Stimulated activated CD4-positive, alpha-beta T cell treated with anti-CD3 and anti-CD28 coated beads, Interleukin-1b, Interleukin-23, amount 100 ng/mL, for 48 hours (primary cell): ENCODE measurements at places on chromosomes 4 and X.

- DNase-seq = no peak
Measured at GRCh38 chrX:63930140-63930539, 145.1 kb upstream of the ARHGEF9 start.

DNA sequence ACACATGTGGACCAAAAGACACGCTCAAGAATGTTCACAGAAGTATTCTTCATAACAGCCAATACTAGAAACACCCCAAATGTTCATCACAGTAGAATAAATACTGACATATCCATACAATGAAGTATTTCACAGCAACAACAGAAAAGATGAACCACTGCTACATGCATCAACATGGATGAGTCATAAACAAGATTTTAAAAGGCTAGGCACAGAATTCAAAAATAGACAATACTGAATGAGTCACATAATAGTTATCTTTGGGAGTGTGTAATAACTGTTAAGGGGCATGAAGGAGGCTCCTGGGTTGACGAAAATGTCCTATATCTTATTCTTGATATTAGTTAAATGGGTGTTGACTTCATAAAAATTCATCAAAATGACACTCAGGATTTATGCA lies 43.5 kb downstream of the CLOCK start:
- DNase-seq = no peak

GRCh38 chr4:76732246-76732645 lies 165.7 kb downstream of the SOWAHB start:
- DNase-seq = no peak

GRCh38 chrX:29528281-29528680 lies 687.1 kb upstream of the MAGEB2 start:
- no peak for DNase-seq

GRCh38 chr4:67437974-67438713 lies 107.2 kb downstream of the CENPC start:
- DNase-seq = no peak

- DNase-seq = no peak
Measured at GRCh38 chr4:14241574-14241973, 614.0 kb upstream of the BOD1L1 start.

DNA sequence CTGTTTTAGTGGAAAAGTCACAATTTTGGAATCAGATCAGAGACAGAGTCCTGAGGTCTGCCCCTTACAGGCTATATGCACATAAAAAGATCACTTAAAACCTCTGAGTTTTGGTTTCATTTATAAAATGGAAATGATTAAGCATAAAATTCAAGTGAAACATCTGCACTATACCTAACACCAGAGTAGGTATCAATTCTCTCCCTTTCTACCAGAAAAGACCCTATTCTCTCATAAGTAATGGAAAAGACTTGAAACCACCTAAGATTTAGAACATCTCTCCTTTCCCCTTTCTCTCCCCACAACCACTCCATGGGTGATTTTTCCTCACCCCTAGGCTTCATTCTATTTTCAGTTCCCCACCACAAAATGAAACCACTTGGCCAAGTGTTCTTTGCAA lies 907 bp downstream of the LHFPL1 start:
- no peak for DNase-seq

GRCh38 chr4:102076622-102077021 lies 268.7 kb downstream of the SLC39A8 start:
- DNase-seq = no peak

- no peak for DNase-seq
Measured at GRCh38 chr4:111905511-111905910, 239.7 kb upstream of the FAM241A start.

DNA sequence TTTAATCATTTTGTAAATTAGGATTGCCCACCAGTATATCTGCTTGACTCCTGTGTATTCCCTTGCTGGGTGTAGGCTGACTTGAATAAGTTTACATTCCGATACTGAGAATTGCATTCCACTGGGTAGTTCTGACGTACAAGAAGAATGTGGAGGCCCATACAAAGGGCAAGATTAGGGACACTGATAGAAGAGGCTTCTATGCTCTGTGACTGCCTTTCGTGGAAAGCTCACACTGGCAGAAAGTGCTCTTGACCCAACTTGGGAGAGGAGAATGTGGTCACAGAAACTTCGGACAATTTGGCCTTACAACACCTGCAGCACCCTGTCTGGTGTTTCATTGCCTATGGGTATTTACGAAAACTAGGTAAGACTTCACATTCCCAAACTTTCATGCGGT lies 126.3 kb downstream of the RAPGEF2 start:
- no peak for DNase-seq

- DNase-seq = no peak
Measured at GRCh38 chr4:39048311-39048710, 13.7 kb upstream of the KLHL5 start.

DNA sequence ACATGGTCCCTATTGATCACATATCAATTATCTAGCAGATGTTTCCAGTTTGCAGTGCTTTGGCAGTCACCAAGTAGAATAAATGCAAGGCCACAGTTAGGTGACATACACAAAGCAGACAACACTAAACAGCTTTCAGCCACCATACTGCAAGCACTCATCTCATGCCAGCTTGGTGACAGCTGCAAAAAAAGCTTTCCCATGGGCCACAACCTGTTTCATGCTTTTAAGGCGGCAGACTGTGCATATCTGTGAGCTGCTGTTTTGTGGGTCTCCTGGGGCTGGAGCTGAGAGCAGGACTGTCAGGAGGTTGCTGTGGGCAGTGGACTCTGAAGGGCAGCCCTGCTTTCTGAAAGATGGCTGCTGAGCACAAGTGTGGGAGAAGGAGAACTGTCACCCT lies 82.6 kb downstream of the FHDC1 start:
- no peak for DNase-seq

DNA sequence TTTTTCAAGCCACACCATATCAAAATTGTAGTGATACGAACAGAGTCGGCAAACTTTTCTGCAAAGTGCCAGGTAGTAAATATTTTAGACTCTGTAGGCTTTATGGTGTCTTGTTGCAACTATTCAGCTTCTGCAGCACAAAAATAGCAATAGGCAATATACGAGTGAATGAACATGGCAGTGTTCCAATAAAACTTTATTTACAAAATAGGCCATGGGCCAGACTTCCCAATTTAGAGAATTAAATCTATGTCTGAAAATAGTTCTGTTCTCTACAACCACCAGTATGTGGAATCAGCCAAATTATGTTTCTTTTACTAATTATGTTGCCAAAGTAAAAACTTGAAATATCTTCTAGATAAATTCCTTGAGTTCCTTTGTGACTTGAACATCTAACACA lies 56.5 kb downstream of the NCAPG start:
- no peak for DNase-seq

DNA sequence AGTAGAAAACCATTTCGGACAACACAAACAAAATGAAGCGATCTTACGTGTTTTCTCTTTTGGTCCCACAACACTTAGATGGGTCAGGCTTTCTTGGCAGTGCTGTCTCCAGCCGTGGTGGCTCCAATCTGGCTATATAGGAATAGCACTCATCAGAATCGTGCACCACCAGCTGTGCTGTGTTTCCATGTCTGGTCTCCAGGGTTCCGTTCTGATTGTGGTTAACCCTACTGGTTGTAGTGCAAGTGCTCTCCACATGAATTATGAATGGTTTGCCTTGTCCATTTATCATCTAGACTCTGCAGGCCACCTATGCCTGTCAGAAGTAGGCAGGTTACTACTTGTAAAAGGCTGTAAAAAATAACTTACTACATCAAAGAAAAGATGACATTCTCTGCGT lies 536.3 kb downstream of the IQCM start:
- DNase-seq = no peak

- DNase-seq = no peak
Measured at GRCh38 chr4:148055844-148056243, 324.0 kb downstream of the ARHGAP10 start.

- DNase-seq = no peak
Measured at GRCh38 chr4:110005461-110006056, 92.9 kb downstream of the EGF start.

- DNase-seq = no peak
Measured at GRCh38 chr4:37757761-37758160, 68.7 kb upstream of the PGM2 start.

DNA sequence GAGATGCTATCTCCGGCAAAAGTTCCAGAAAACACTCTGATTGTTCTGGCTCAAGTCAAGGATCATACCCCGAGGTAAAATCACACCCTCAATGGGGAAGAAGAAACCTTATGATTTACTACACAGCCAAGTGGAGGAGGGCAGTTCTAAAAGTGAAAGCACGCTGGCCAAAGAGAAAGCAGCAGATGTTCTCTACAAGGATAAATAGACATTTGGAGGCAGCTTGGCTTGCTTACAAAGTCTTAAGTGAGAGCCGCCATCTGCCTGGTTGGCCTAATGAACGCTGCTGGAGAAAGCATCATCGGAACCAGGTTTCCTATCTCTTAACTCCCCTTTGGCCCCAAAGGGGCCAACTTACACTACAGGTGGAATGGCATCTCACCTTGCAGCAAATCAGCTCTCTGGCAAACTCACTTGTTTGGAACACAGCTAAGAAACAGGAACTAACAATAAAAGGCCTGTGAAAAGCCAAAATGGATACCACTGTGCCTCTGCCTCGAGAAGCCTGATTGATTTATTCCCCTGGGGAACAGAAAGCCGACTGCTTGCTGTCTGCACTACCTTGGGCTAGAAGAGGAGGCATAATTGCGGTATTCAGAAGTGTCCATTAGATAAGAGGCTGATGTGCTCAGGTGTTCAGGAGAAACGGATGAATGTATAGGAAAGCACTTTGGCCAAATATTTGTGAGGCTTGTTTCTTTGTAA lies 22.8 kb downstream of the FRAS1 start:
- DNase-seq = no peak

GRCh38 chrX:39063037-39063436 lies 261.8 kb downstream of the MID1IP1 start:
- DNase-seq = no peak

GRCh38 chr4:79253924-79254323 lies 71.9 kb downstream of the NAA11 start:
- DNase-seq = no peak

DNA sequence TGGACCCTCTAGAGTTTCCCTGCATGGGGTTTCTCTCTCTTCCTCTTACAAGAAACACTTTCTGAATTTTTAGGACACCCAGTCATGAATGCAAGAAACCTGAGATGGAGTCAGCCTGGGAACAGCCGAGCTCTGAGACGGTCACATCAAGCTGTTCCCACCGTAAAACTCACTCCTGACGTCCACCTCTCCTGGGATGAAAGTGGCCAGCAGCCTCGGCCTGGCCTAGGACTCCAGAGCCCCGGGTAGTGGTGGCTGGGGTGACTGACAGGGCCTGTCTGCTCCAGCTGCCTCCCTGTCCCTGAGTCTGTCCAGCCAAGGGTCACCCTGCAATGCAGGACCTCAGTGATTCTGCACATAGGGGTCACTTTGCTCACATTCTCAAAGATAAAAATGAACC lies 217.8 kb downstream of the SHOX start:
- no peak for DNase-seq

DNA sequence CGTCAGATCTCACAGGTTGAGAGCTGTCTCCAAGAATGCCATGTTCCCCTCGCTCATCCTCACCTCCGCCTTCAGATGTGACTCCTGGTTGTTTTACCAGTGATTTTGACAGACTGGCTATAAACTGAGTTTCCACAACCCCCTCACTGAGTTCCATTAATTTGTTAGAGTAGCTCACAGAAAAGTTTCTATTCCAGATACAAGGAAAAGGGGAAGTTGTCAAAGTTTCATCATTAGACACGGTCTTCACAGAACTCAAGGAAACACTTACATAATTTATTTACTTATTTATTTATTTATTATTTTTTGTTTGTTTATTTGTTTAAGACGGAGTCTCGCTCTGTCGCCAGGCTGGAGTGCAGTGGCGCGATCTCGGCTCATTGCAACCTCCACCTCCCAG lies 55.7 kb upstream of the IQSEC2 start:
- no peak for DNase-seq

DNA sequence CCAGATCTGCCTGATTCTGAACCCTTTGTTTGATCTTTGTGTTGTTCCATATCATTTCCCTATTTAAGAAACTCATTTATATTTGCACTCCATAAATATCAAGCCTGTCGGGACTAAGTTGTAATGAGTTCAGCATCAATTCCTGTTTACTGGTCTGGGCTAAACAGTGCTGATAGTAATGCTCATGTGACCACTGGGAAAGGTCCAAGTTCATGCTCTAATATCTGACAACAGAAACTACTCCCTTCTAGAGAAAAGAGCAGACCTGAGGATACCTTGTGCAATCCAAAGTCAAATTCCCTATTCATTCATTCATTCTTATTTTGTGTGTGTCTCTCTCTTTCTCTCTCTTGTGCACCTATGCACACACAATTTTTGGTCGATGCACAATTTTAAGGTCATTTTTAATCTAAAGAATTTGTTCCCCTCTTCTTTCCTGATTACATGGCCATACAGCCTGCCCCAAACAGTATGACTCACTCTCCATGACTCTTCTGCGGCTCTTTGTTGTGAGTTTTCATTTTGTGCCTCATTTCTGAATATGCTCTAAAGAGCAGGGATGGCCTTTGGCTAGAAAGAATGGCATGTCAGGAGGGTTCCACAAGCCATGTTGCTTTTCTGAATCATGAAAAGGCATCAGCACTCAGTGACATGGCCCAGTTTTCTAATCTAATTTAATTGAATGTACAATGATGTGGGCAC lies 664.3 kb downstream of the RPA4 start:
- DNase-seq = no peak

DNA sequence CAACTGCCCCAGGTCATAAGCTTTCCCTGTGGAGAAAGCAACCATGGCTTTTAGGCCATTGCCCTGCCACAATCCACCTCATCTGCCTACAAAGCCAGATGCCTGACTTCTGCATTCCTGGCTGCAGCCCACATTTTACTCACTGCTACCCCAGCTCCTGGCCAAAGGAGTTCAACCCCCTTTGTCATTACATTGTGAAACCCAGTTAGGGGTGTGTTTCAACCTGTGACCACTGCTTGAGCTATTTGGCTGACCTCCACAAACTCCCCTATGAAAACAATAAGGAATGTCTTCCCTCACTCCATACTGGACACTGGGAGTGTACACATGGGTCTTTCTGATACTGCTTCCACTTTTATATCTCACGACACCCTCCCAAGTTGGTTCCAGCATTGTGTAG lies 589.2 kb downstream of the SH3BGRL start:
- DNase-seq = no peak

GRCh38 chr4:85402371-85402770 lies 72.6 kb upstream of the ARHGAP24 start:
- no peak for DNase-seq

GRCh38 chrX:19639056-19639455 lies 123.7 kb upstream of the MAP3K15 start:
- no peak for DNase-seq

DNA sequence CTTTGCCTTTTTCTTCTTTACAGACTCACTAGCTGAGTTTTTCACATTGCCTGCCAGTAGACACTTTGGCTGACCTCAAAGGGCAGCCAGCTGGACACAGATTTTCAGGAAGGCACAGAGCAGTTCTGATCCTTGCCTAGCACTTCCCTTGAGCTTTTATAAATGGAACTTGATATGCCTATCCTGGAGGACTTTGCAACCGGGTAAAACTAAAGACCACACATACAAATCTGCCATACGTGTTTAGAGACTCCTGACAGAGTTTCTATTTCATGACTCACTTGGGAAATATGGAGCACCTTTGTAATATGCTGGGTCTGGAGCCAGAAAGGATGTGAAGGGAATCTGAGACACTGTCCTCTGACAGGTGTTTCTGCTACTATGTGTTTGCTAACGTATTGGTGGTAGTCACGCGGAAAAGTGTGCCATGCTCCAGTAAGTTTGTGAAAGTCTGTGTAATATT lies 56.7 kb upstream of the RASSF6 start:
- DNase-seq = no peak
